AG08396 (cell line): ENCODE measurements at places on chromosomes 12 and 14.

DNA sequence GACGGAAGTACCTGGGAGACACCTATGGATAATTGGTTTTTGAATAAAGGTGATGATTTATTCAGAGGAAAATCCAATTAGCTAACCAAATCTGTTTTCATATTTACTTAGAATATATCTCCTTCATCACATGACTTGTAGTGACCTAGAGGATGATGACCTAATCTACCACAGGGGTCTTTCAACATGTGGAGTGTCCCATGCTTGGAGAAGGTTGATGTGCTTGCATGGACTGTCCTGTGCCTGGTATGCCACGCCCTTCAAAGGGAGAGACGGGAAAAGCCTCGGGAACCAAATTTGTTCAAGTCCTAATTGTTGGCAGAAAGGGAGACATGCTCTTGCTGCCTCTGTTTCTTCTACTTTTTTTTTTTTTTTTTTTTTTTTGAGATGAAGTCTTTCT, 11.8 kb upstream of the PAPLN start:
- no peak for DNase-seq

- DNase-seq, result no peak
Measured at GRCh38 chr12:127290251-127290650, 976.7 kb upstream of the TMEM132C start.

DNA sequence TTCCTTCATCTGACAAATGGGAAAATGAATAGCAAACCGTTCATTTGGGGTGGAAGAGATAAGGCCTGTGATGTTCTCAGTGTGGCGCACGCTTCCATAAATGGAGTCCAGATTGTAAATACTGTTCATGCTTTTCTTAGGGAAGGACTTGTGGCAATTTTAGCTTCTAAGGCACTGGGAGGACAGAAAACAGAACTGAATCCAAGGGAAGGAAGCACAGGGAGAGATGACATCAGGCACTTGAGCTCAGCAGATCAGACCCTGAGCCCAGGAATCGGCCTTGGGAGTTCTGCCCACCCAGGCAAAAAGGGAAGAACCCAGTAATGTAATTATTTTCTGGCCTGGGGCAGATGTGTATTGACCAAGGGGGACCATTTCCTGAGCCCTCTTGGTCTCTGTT, 7.2 kb upstream of the SH2B3 start:
- DNase-seq, result no peak

DNA sequence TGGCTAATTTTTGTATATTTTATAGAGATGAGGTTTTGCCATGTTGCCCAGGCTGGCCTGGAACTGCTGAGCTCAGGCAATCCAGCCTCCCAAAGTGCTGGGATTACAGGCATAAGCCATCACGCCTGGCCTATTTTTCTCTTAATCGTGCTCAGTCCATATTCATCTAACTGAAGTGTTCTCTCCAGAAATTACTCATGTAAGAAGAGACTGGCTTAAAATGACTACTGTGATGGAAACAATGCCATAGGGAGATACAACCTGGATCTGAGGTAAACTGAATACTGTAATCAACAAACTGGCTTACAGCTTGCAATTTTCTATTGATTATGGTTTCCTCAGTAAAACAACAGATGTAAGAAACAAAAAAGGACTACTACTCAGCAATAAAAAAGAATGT, 21.1 kb downstream of the NUMB start:
- no peak for DNase-seq
